Fibroblast of the conjunctiva (primary cell): ENCODE measurements at places on chromosomes 4 and X.
A peak's percentile ranks its signal among the peaks of the same experiment; 100 is the strongest.

- no peak for DNase-seq
Observed at GRCh38 chr4:61379406-61379805, 179.3 kb downstream of the ADGRL3 start.

GRCh38 chr4:13322681-13323101, 161.4 kb downstream of the RAB28 start:
- DNase-seq: peak; percentile 62

- no peak for DNase-seq
Observed at GRCh38 chr4:84677093-84677492, 94.2 kb downstream of the CDS1 start.

GRCh38 chr4:54367059-54367458, 138.0 kb downstream of the PDGFRA start:
- no peak for DNase-seq

GRCh38 chrX:24294619-24295018, 19.2 kb downstream of the SUPT20HL2 start:
- DNase-seq: no peak

DNA sequence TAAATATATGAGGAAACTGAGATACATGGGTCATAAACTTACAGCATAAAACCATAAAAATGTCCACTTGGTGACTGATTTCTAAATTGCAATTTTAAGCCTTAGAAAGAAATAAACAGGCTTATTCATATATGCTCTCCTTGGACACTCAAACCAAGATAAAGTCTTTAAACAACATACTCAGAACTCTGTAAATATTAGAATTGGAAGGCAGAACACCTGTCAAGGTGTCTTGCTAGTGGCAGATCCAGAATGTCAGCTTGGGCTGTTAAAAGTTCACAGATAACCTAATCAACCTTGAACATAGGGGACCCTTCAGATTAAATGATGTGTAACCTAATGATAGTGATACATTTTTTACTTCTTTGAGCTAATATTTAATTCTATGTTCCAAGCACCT, 208.1 kb upstream of the ARSJ start:
- DNase-seq: no peak

- no peak for DNase-seq
Observed at GRCh38 chr4:7234355-7235029, 42.2 kb downstream of the SORCS2 start.

GRCh38 chr4:160020804-160021203, 917.9 kb downstream of the RAPGEF2 start:
- DNase-seq: no peak

DNA sequence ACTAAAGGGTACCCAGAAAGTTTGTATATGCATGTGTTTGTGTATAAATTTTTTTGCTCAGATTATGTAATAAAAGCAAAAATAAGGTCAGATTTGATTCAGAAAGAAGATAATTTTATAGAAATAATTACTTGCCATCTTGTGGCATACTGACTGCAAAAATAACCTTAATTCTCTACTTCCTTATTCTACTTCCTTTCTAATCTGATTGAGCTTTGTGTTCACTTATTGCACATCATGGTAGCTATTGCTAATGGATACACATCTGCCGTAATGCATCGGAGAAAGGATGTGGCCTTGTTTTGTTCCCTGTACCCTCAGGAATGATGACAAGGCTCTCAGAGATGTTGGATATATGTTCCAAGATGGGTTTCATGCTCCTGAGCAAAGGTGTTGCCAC, 10.5 kb upstream of the GNPDA2 start:
- no peak for DNase-seq

GRCh38 chr4:185396724-185397385, at the start of gene ANKRD37:
ANKRD37 (plus strand) TSS chr4:185396841; CDS start chr4:185396924, 83 bp downstream.
- DNase-seq: no peak

GRCh38 chrX:103536071-103536470, 16.8 kb upstream of the RAB40A start:
- peak; percentile 21 for DNase-seq

DNA sequence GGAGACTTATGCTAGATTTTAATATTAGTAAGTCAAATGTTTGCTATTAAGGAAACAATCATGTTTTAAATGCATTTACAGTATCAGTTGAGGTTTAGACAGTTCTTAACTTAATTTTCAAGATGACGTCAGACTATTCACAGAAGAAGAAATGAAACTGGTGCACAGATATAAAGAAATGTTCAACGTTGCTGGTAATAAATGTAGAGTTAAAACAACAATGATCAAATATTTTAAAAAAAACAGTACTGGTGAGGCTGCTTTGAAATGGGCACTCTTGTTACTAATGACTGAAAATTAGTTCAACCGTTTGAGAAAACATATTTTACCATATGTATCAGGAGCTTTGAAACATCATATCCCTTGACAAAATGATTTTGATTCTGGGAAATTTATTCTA, 44.2 kb downstream of the ABHD18 start:
- no peak for DNase-seq

- no peak for DNase-seq
Observed at GRCh38 chr4:35347276-35347675, 897.0 kb downstream of the ARAP2 start.

DNA sequence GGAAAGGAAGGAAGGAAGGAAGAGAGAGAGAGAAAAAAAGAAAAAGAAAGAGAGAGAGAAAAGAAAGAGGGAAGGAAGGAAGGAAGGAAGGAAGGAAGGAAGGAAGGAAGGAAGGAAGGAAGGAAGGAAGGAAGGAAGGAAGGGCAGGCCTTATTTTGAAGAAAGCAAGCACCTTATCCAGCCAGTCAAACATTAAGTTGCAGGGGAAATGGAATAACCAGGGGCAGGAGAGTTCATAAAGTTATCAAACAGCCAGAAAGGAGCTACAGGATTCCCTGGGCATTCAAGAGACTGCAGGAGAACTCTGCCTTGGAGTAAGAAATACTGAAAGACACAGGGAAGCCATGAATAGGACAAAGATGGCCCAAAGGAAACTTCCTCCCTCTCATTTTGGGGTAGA, 672.0 kb upstream of the INTU start:
- no peak for DNase-seq

DNA sequence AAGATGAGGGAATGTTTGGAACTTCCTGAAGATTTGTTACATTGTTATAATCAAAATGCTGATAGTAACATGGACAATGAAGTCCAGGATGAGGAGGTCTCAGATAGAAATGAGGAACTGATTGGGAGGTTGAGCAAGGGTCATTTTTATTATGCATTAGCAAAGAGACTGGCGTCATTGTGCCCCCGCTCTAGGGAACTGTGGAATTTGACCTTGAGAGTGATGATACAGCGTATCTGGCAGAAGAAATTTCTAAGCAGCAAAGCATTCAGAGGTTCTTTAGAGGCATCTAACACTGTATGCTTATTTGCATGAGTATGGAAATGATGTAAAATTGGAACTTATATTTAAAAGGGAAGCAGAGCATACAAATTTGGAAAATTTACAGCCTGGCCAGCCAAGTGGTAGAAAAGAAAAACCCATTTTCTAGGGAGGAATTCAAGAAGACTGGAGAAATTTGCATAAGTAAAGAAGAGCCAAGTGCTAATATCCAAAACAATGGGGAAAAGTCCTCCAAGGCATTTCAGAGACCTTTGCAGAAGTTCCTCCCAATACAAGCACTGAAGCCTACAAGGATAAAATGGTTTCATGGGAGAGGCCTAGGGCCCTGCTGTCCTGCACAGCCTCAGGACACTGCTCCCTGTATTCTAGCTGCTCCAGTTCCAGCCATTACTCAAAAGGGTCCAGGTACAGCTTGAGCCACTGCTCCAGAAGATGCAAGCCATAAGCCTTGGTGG, 483.0 kb upstream of the NDST4 start:
- DNase-seq: no peak

GRCh38 chr4:142440093-142440492, 406.0 kb downstream of the INPP4B start:
- DNase-seq: no peak

- peak; percentile 77 for DNase-seq
Observed at GRCh38 chrX:30283456-30284200, 25.6 kb downstream of the NR0B1 start.

DNA sequence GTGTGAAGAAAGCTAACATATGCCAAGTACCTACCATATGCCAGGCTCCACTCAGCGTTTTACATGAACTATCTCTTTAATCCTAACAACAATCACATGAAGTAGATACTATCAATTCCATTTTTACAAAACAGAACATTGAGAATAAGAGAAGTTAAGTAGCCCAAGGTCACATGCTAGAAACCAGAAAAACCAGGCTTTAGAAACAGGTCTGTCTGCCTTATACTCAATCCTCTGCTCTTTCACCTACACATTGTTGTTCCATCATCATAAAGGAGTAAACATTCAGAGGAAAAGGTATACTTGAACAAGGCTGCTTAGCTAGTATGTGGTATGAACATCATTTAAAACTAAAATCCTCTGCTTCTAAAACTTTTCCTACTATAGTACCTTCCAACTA, 42.1 kb downstream of the WDFY3 start:
- no peak for DNase-seq

DNA sequence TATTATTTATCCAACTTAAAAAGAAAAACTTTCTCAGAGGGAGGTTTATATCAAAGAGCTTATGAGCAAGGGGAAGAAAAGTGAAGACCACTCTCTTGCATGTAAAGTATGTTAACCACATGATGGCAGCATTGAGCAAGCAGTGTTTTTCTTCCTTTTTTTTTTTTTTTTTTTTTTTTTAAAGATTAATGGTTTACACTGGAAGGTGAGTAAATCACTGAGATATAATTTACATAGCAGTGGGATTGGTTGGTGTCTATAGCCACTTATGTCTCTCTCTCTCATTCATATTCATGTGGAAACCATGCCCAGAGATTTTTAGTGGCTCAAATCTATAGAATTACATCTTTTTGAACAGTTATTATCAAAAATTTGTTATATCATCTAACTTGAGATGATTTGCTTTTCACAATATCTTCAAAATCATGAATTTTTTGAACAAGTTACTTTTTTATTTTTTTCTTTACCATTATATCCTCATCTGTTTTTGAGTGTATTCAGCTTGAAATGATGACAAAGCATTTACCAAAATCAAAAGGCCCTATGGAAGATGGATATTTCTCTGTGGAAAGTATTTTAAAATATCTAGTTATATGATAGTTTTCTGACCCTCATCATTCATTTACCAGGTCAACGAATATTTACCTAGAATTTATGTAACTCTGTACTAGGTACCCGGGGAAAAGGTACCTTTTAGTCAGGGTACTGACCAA, 31.6 kb downstream of the MTHFD2L start:
- peak; percentile 57 for DNase-seq

DNA sequence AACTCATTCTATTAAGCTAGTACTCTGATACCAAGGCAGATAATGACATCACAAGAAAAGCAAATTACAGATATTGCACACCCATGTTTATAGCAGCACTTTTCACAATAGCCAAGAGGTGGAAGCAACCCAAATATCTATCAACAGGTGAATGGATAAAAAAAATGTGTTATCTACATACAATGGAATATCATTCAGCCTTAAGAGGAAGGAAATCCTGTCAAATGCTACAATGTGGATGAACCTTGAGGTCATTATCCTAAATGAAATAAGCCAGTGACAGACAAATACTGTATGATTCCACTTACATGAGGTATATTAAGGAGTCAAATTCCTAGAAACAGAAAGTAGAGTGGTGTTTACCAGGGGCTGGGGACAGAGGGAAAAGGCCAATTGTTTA, 14.3 kb downstream of the FABP2 start:
- no peak for DNase-seq

DNA sequence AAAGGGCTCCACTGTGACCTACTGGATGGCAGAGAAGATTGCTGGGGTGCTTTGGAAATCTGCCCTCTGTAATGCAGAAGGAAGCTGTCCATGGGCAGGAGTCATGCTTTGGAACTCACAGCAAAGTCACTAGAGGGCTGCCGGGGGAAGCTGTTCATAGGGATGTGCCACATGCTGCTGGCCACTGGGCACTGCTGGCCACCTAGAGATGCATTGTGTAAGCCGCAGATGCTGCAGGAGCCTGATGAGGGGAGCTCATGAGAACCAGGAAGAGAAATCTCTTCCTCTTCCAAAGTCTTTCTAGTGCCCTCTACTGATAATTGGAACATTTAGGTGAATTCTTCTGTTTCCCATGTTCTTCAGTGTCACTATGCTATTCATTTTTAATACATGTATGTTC, 31.2 kb upstream of the UXT start:
- no peak for DNase-seq

DNA sequence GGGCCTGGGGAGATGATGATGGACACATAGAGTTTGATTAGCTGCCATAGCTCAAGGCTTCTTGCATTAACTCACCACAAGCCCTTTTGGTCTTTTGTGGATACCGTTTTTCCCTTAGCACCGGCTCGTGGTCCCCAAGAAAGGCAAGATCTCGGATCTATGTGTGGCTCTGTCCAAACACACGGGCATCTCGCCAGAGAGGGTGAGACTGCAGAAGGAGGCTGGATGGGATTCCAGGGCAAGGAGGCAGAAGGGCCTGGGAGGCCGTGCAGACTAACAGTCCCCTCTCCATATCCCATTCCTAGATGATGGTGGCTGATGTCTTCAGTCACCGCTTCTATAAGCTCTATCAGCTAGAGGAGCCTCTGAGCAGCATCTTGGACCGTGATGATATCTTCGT, 9.5 kb downstream of the USP11 start:
- DNase-seq: no peak

- no peak for DNase-seq
Observed at GRCh38 chr4:148341980-148342800, 100.0 kb downstream of the NR3C2 start.

DNA sequence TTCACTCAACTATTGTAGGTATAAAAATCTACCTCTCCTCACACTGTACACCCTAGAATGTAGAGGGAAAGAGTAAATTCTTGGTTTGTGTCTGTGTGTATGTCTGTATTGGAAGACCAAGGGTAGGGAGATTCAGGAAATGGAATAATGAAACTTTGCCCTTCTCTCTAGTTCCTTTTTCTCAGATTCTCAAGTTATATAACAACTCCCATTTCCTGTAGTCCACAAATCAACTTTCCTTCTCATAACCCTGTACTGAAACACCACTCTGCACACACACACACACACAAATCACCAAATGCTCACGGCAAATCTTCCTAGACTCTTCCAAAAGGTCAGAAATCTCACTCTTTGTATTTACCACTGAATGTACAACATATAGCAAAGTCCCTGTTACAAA, 824.5 kb upstream of the DIAPH2 start:
- no peak for DNase-seq

DNA sequence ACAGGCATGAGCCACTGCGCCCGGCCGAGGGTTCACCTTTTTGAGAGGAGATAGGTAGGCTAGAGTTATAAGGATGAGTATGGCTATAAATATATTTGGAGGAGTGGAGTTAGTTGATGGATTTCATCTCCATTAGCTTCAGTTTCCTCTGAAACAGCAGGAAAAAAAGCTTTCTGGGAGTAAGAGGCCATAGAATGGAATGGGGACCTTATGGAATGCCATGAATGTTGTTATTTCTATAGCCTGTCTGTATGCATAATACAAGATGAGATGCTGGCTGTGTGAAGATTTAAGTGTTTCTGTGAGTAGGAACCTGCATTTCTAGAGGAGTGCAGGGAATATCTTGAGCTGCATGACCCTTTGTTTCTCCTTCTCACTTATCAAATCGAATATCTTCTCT, 114.9 kb upstream of the ARX start:
- no peak for DNase-seq

- DNase-seq: peak; percentile 99
Observed at GRCh38 chr4:18021720-18022571, at the start of gene LCORL. LCORL (minus strand) TSS chr4:18021755; CDS start chr4:18021751, 4 bp downstream.
